ENCODE measurements at places on chromosomes 4 and X.
A peak's percentile ranks its signal among the peaks of the same experiment; 100 is the strongest.

DNA sequence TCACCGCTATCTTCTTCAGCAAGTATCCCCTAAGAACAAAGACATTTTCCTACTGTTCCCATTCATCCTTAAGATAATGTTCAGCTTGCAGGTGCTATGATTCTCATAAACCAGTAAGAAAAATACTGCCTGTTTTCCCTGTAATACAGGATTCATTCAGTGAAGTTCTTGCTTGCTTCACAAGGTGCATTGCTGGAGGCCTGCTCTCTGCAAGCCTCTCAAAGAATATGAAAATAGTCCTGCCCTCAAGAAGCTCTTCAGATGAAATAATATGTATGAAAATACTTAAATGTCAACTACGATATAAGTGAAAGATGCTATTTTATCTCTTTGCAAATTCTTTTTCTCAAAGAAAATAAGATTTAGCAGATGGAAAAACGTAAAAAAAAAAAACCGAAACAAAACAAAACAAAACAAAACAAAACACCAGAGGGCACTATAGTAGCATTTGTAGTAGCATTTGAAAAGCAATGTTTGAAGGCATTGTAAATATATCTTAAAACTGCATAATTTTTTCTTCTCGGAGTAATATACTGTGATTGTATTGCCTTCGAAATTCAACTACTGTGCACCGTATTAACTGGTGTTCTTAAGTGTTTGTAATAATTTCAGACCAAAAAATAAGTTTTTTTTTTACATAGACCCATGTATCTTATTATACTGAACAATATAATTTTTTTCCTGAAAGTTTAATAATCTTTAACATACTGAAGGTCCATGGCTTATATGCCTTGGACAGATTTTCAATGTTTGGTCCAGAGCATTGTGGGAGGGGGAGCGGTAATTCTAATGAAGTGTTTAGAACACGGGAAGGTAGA is 26.0 kb downstream of the ADH4 start:
- no peak for DNase-seq

GRCh38 chr4:26819026-26819425 is 41.6 kb upstream of the STIM2 start:
- no peak for DNase-seq

GRCh38 chr4:55438314-55438713 is 42.6 kb downstream of the TMEM165 start:
- DNase-seq, result no peak

DNA sequence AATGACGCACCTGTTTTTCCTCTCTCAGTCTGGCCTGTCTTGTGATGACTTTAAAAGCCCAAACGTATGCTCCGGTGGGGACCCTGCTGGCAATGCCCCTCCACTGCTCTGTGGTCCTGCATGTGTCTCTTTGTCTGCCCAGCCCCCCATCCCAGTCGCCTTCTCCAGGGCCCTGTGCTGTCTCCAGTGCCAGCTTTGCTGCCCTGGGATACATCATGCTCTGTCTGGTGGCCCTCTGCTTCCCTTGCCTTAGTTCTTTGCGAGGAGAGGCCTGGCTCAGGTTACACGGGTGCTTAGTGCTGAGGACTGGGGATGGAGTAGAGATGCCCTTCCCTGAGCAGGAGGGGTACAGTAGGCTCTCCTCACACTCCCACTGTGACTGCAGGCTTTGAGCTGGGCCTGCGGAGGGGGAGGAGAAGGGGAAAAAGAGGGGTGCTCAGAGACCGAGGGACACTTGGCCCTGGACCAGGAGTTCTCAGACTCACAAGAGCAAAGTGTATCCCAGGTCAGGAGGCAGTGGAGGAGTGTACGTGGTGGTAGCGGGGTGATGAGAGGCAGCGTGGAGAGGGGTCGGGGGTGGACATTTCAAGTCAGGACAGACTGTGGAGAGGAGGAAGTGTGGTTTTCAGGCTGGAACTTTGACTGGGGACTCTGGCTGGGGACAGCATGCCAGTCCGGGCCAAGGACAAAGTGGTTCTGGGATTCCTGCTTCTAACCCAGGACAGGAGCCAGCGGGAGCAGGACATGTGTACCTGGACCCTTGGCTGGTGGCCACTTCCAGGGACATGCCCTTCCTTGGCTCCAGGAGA is 2.8 kb downstream of the APLN start:
- DNase-seq, result no peak

GRCh38 chr4:156598138-156598681 is 373.4 kb downstream of the PDGFC start:
- no peak for DNase-seq

- DNase-seq, result no peak
Measured at GRCh38 chr4:137432446-137433311, 99.6 kb downstream of the PCDH18 start.

DNA sequence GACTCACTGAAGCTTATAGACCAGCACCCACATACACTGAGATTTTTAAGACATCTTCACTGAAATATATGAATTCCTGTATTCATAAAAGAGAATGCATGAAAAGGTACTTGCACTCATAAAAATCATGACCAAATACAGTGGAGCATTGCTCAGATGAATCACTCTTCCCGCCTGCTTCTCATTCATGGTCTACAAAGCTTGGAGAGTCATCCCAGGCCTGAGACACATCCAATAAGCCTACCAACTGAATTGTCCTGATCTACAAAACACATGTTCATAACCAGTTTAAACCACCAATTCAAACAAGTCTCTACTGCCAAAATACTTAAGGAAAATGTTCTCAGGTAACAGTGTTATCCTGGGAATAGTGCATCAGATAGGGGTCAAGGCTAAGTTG is 38.1 kb downstream of the PROM1 start:
- DNase-seq, result no peak

- DNase-seq, result peak; percentile 72
Measured at GRCh38 chr4:52545099-52546069, 113.7 kb downstream of the USP46 start.

DNA sequence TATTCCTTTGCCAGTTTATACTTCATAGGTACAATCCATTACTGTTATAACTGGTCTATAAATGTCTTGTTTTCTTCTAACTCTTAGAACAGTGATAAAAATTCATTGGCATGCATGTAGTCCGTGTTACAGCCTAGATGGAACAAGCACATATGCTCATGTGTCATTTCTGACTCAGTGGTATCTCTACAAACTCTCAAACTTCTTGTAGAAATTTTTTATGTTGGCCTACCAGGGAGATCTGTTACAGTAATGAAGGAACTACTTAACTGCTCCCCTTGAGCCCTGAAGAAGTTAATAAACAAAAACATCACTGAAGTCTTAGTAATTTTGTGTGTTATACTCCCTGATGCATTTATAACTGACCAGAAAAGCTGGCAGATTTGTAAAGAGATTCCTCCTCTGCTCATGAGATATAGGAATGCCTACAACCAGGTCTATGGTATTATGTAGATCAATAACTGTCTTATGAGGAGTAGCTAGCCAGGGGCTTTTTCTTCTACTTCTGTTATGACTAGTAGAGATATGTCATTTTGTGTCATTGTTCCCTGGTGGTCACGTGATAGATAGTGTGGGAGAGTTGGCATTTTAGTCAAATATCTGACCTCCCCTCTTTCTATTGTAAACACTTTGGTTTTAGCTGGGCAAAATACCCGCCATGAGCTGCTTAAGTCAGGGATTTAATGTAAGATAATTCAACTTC is 53.7 kb upstream of the FAAH2 start:
- DNase-seq, result no peak

GRCh38 chrX:53435997-53436396 is 1.8 kb upstream of the HSD17B10 start:
- DNase-seq, result peak; percentile 82

- DNase-seq, result no peak
Measured at GRCh38 chr4:10673817-10674369, 10.7 kb downstream of the CLNK start.

GRCh38 chrX:65783746-65784145 is 116.3 kb downstream of the MSN start:
- DNase-seq, result no peak

DNA sequence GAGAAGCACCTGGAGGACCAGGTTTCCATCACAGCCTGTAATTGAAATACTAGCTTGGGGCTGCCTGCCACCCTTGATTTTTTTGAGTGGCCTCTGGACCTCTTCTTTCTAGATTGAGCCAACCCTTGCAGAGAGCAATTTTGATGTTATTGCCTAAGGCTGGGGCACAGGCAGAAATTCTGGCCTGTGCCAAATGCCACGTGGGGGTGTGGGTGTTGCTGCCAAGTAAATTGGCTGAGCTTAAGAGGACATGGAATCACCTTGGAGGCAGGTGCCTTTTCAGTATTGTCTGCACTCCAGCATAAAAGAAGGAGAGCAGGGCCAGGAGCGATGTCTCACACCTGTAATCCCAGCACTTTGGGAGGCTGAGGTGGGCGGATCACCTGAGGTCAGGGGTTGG is 286.1 kb upstream of the PRPS2 start:
- peak; percentile 7 for DNase-seq

DNA sequence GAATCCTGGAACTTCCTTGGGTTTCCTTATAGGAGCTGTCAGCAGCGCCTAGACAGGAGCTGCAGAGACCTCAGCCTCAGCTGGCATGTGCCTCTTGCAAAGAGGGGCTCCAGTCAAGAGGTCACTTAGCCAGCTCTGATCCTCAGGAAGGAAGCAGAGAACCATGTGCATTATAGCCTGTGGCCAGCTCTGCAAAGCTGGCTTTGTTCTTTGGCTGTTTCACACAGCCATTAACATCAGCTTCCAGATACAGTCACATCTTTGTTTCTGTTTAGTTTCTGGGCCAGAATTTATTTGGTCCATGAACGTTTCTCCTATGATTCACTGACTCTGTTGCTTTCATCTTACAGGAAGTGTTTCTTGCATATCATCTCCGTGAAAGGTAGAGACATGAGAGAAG is 92.4 kb downstream of the CC2D2A start:
- DNase-seq, result no peak

GRCh38 chr4:10703766-10704429 is 19.3 kb upstream of the CLNK start:
- DNase-seq, result no peak

GRCh38 chr4:116530048-116530447 is 555.3 kb downstream of the TRAM1L1 start:
- no peak for DNase-seq

DNA sequence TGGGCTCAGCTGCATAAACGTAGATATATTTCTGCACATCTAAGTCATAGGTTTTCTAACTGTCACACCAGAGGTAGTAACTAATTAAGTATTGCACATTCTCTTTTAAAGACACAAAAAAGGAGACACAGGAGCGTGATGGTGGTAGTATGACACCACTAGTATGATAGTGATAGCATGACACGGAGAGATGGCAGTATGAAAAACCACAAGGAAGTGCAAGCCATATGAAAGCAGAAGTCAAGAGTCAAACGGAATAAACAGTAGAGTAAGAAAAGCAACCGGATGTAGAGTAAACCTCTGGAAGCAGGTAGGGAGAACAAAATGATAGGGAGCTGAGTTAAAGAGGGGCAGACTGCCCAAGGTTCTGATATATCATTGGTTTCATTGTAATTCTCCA is 382.2 kb upstream of the INTU start:
- no peak for DNase-seq

DNA sequence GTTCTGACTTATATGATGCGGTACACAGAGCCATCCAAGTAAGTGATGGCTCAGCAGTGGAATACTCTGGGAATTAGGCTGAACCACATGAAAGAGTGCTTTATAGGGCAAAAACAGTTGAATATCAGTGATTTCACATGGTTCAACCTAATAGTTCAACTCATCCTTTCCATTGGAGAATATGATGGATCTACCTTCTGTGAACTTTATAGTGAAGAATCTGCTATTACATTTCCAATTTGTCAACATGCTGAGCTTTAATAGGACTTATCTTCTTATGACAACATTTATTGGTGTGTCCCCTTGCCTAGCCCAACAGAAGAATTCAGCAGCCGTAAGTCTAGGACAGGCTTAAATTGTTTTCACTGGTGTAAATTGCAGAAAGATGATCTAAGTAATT is 15.4 kb upstream of the AFP start:
- no peak for DNase-seq

DNA sequence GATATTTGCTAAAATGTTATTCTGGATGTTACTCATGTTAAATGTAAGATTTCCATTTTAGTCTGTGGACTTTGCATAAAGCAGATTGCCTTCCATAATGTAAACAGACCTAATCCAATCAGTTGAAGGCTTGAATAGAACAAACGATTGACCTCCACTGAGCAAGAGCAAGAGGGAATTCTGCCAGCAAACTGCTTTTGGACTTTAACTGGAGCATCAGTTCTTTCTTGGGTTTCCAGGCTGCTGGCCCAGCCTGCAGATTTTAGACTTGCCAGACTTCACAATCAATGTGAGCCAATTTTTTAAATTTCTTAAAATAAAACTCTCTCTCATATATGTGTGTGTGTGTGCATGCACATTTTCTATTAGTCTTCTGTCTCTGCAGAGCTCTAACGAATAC is 1248.8 kb downstream of the ADGRL3 start:
- no peak for DNase-seq
